ENCODE measurements at places on chromosomes 2 and 18.
A peak's percentile ranks its signal among the peaks of the same experiment; 100 is the strongest.

GRCh38 chr2:85899284-85899683 is 10.5 kb upstream of the ST3GAL5 start:
- DNase-seq: no peak

DNA sequence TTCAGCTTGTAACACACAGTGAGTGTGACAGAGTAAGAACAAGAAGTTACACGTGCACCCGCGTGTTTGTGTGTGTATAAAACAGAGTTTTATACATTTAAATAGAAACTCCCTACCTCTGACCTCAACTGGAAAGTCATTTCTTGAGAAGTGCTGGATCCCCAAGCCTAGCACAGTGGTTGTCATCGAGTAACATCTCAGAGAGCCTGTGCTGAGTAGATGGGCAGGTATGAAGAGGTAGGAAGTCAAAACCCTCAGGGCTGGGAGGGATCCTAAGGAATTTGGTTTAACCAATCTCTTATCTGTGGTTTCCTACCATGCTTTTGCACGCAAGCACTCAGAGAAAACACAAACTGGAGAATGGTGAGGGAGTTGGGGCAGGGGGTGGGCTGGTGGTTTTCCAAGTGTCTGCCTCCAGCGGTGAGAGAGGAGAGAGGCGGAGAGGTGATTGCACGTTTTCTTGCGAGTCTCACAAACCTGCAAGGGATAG is 9.2 kb downstream of the ACOXL start:
- peak; percentile 32 for DNase-seq

- DNase-seq: no peak
These were observed 126.4 kb downstream of the KCTD1 start for GRCh38 chr18:26421931-26422330.

GRCh38 chr2:181563101-181563692 is 93.7 kb downstream of the CERKL start:
- no peak for DNase-seq

- no peak for DNase-seq
These were observed 39.1 kb upstream of the ALPP start for GRCh38 chr2:232339121-232340081.

GRCh38 chr2:196980001-196980400 is 53.5 kb upstream of the PGAP1 start:
- no peak for DNase-seq

- DNase-seq: no peak
These were observed 2.7 kb downstream of the IL36G start for GRCh38 chr2:112980537-112980936.

DNA sequence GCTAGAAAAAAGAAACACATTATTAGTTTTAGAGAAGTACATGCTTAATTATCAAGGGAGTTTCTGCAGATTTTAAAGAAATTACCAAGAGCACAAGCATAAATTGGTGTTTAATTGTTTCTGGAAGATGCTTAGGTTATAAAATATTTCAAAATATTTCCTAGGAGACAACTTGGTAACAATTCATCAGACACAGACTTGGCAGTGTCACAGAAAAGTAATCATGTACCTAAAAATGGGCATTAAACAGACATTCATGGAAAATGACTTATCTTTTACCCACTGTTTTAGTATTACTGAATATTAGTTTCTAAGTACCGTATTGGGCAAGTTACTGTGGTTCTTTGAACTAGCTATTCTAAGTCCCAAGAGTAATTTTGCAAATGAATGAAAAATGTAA is 428.8 kb upstream of the LYPD1 start:
- no peak for DNase-seq

DNA sequence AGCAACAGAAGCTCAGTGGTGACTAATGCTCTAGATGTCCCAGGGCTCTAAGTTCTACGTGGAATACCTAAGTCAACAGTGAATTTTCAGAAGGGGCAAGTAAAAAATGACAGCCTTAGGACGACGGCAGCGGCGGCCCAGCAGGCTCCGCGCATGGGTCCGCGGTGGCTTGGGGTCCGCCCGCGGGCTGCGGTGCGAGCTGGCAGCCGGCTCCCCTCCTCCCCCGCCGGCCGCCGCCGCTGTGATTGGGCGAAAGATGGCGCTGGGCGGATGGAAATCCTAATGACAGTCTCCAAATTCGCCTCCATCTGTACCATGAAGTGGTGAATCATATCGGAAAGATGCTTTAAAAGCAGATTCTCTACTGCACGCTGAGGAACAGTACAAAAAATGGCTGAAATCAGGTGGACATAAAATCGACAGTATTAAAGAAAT is 74.7 kb downstream of the HNRNPLL start:
- peak; percentile 50 for DNase-seq

GRCh38 chr2:234751275-234751973 is 200.4 kb upstream of the SH3BP4 start:
- no peak for DNase-seq

GRCh38 chr18:28267276-28267675 is 90.3 kb upstream of the CDH2 start:
- peak; percentile 6 for DNase-seq

GRCh38 chr2:208363485-208363884 is 43.1 kb upstream of the PTH2R start:
- DNase-seq: peak; percentile 75

DNA sequence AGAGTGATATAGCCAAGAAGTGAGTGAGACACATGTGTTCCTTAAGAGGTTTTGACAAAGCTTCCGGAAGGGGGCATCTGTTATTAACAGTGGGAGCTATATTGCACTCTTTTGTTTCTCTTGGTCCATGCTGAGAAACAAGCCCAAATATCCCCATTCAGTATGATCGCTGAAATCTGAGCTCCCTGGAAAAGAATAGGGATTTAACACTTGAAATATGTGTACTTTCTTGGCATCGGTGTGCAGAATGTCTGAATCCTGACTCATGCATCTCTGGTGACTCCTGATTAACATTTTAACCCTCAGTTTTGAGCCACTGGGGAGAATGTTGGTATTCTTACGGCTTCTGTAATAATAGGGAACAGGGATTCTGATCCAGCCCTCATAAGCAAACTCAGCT is 448.1 kb downstream of the TSN start:
- peak; percentile 77 for DNase-seq

DNA sequence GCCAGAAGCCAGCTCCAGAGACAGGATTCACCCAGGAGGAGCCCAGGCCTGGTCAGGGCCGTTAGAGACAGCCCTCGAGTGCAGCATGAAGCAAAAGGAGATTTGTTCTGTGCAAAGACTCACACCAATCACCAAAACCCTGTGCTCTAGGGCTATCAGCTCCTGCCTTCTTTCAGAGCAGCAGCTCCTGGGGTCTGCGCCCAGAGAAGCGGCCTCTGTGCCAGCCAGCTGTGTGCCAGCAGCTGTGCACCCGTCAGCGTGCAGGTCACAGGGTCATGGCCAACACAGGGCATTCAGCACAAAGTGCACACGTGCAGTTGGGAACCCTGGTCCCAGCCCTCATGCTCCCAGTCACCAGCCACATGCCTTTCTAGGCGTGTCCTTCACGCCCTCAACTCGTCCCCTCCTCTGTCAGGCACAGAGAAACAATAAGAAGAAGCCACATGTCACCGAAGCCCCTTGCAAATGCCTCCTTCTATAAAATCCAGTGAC is 49.3 kb downstream of the ZNF516 start:
- no peak for DNase-seq

DNA sequence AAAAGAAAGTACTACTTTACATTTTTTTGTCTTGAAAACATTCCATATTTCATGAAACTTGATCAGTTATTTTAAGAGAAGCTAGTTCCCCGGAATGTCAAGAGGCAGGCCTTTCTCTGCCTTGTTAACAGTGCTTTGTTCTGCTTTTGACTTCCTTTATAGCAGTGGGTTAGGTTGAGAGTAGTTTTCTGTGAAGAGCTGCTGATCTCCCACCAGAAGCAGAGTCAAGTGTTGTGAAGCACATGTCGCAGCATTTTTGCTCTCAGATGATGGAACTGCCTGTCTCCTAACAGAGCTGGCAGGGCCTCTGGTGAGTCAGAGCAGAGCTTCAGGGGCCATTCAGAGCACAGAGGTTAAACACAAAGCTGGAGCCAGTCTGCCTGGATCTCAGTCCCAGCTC is 871.8 kb downstream of the SLC4A3 start:
- peak; percentile 50 for DNase-seq

DNA sequence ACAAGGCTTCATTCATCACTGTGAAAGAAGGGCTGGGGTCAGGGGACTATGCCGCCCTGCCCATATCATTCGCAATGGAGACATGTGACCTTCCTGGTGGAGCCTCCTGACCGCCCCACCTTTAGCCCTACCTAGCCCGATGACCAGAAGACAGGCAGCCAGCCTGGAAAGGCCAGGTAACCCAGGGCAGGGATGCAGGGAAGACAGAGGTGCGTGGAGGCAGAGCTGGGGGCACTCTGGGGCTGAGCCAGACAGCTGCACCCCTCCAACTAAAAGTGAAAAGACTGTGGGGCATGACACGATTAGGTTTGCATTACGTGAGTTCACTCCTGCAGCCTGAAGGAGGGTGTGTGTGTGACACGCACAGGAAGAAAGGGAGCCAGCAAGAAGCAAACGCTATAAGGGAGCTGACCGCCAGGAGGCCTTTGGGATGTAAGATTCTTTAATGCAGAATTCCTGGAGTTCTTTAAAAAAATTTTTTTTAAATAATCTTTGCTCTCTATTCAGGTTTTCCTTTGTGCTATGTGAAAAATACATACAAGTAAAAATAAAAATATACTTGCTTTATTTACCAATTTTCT is 3.7 kb upstream of the HES6 start:
- DNase-seq: no peak

- DNase-seq: peak; percentile 14
These were observed 101.3 kb downstream of the LOXHD1 start for GRCh38 chr18:46555724-46556123.

- no peak for DNase-seq
These were observed 53.7 kb upstream of the MAP3K20 start for GRCh38 chr2:173021939-173022371.

DNA sequence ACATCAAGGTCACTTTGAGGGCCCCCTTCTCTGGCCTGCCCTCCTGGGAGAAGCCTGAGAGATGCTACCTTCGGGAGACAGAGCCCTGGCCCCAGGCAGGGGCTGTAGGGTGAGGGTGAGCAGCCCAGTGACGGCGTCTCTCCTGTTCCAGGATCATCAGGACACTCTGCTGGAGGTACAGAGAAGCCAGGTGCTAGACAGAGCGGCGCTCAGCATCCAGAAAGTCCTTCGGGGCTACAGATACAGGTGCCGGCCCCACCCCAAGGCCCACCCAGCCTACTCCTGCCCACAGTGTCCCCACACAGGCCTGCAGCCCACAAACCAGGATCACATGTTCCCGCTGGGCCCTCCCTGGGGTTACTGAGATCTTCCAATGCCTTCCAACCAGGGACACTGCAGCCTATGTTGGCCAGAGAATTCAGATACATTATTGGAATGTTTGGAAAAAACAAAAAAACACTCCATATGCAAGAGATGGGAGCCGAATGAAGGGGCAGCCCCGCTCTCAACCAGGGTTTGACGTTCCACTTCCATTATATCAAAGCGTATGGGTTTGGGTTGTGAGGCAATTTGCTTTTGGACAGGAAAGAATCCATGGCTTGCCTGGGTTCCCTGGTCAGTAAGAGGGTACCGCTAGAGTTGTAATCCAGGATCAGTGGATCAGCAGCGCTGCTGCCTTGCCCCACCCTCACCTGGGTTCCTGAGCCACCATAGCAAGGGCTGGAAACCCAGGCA is 49.5 kb upstream of the GPR17 start:
- no peak for DNase-seq

GRCh38 chr2:169069833-169070232 is 470 bp downstream of the DHRS9 start:
- DNase-seq: no peak

DNA sequence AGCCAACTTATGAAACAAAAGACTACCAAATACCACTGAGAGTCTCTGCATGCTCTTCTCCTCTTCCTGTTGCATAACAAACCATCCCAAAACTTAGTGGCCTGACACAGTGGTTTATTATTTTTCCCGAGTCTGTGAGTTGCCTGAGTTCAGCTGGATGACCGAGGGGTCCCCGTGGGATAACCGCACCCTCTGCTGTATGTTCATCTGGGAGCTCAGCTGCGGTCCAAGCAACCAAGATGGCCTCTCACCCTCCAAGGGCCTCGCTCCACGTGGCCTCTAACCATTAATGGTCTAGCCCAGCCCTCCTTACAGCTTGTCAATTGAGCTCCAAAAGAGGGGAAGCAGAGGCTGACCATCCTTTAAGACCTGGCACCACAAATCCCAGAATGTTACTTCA is 17.1 kb downstream of the ITM2C start:
- DNase-seq: no peak

- DNase-seq: peak; percentile 86
These were observed 673.1 kb upstream of the VRK2 start for GRCh38 chr2:57373530-57373929.

- peak; percentile 49 for DNase-seq
These were observed 72.9 kb downstream of the EN1 start for GRCh38 chr2:118774458-118775133.

DNA sequence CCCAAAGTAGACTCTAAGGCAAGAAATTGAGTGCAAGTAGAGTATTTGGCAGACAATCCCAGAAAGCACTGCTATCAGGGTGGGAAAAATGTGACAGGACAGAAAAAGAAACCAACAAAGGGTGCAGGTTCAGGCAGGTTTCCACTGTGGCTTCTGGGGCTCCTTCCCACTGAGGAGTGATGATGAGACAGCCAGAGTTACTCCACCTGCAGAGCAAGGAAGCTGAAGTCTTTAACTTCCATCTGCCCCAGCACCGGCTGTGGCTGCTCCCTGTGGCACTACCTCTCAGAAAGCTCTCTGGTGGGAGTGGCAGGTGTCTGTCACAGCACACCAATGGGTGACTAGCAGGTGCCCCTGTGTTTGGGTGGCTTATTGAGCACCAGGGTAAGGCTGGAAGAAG is 37.6 kb upstream of the ACKR3 start:
- DNase-seq: no peak

DNA sequence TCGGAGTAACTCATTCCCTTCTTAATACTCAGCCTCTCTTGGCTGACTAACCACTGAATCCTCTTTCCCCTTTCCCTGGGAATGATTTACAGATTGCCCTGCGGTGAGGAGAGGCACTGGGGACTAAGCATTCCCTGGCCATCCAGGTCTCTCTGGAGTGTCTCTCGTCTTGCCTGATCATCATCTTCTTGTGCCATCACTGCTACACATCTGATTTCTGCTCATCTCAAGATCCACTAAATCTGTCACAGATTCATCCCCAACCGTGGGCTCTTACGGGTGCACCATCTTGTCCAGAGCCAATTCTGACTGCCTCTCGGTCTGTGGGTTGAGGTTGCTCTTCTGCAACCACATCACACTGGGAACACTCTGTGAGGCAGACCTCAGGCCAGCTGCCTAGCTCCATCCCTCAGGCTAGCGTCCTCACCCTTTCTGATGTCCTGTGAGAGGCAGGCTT is 12.0 kb downstream of the SFTPB start:
- DNase-seq: peak; percentile 82

DNA sequence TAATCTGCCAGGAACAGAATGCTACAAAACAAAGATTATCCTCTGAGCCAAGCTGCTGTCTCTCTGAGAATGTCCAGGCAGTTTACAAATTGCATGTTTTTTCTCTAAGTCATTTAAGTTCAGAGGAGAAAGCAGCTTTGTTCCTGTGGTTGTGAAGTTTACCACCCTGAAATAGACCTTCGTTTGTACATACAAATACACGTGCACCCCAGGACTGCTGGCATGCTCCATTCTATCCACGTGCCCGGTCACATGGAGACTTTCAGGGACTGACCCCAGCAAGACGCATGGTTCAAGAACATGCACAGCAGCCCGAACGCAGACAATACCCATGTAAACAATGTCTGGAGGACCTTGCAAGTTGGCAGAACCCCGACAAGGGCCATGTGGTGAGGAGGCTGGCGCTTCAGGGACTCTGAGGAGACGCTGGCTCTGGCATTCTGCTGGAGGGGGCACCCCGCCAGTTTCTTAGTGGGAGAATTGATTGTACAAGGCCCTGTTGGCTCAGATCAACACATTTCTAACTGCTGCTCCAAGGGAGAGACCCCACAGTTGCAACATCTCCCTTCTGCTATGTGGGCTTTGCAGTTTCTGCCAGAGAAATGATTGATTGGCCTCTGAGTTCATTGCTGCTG is 33.3 kb downstream of the FAM178B start:
- DNase-seq: no peak
